ENCODE measurements at places on chromosomes 11 and 22. TPM values are rescaled to one million over a fixed set of nuclear protein-coding genes. Genes with fewer than 3 reads are reported as not detected.

WEE1 gene
- 40.3 TPM for total RNA-seq

DDI1 gene
- total RNA-seq: not detected

OR8A1 gene
- total RNA-seq: not detected

C22orf15 gene
- total RNA-seq: 3.1 TPM

OR8K1 gene
- total RNA-seq: not detected

PRG3 gene
- not detected for total RNA-seq

PGA3 gene
- 2.0 TPM for total RNA-seq

TMA7B gene
- total RNA-seq: not detected

PIK3IP1 gene
- total RNA-seq: 37.1 TPM

CBLIF gene
- total RNA-seq: not detected

MYRF gene
- total RNA-seq: 0.17 TPM

NLRP6 gene
- not detected for total RNA-seq

LRRC74B gene
- not detected for total RNA-seq

MFNG gene
- total RNA-seq: 1.5 TPM

PTPRJ gene
- total RNA-seq: 5.5 TPM

ART5 gene
- total RNA-seq: not detected

NRXN2 gene
- total RNA-seq: 9.6 TPM

PGA5 gene
- 0.29 TPM for total RNA-seq

TMX2 gene
- 48.1 TPM for total RNA-seq

CNIH2 gene
- total RNA-seq: 0.17 TPM

FXYD2 gene
- total RNA-seq: 0.33 TPM

CCDC89 gene
- 6.0 TPM for total RNA-seq

TMEM191B gene
- not detected for total RNA-seq

ASRGL1 gene
- total RNA-seq: 0.33 TPM

C1QTNF4 gene
- total RNA-seq: 0.17 TPM

SLC22A6 gene
- total RNA-seq: not detected

OR51B2 gene
- total RNA-seq: not detected

FGF3 gene
- not detected for total RNA-seq

BAIAP2L2 gene
- total RNA-seq: 1.3 TPM

PDE3B gene
- total RNA-seq: 14.8 TPM

CEP126 gene
- 2.6 TPM for total RNA-seq

CRYBA4 gene
- not detected for total RNA-seq

SLC6A5 gene
- under 0.01 TPM for total RNA-seq

RFPL2 gene
- total RNA-seq: not detected

PHLDB1 gene
- 77.2 TPM for total RNA-seq

NLRP10 gene
- total RNA-seq: 0.99 TPM

CD3E gene
- total RNA-seq: not detected

MYBPC3 gene
- not detected for total RNA-seq

MS4A12 gene
- not detected for total RNA-seq

KCNJ4 gene
- not detected for total RNA-seq

KIAA1671 gene
- total RNA-seq: 0.17 TPM

MAPK8IP1 gene
- total RNA-seq: 17.4 TPM

SNX32 gene
- total RNA-seq: 1.2 TPM

ALG12 gene
- 18.0 TPM for total RNA-seq

GLYAT gene
- not detected for total RNA-seq

SAA4 gene
- total RNA-seq: not detected

DEUP1 gene
- not detected for total RNA-seq

ENTHD1 gene
- not detected for total RNA-seq

RIC3 gene
- total RNA-seq: not detected

MAPK11 gene
- total RNA-seq: 6.7 TPM

Data from smooth muscle cell of trachea (primary cell).